ENCODE measurements at places on chromosomes 2 and 18. TPM values are rescaled to one million over a fixed set of nuclear protein-coding genes. Genes with fewer than 3 reads are reported as not detected.

DNA sequence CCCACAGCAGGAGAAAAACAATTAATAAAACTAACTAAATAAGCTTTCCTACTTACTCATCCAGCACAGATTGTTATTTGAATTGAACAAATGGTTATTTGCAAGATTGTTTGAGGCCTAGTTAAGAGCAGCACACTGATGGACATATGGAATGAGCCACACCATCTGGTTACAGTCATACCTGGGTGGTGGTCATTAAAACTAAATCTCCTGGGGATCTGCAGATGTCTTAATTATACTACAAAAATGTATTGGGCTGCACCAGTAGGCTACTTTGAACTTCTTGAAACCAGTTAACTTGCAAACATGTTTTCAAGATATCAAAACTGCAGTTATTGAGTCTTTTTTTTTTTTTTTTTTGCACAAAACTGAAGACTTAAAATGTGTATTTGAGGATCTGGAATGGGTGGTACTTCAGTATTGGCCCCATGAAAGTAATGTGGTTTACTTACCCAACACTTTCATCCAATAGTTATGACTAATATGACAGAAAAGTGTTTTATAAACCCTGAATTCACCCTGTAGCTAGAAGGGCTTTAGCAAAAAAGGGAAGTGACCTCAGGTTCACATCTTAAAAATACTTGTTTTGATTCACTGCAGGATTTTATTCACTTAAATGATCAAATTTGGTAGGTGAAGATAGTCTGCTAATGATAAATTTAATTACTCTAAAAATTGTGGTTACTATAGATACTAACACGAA, 10.8 kb downstream of the AGFG1 start:
- H3K4me1 ChIP-seq = peaks cover 71% of the 10 kb centered on the region
- H3K36me3 ChIP-seq = no peaks in the 10 kb centered on the region
- no peak overlapping the region for H3K27ac ChIP-seq
- H3K27me3 ChIP-seq = no peaks in the 10 kb centered on the region

TSGA10 gene
- total RNA-seq = 22.6 TPM

CERKL gene
- total RNA-seq = 0.11 TPM

GRCh38 chr2:235537587-235537986, 43.7 kb downstream of the AGAP1 start:
- no peaks in the 10 kb centered on the region for H3K36me3 ChIP-seq
- no peak overlapping the region for H3K4me3 ChIP-seq
- DNase-seq = no peak

DNA sequence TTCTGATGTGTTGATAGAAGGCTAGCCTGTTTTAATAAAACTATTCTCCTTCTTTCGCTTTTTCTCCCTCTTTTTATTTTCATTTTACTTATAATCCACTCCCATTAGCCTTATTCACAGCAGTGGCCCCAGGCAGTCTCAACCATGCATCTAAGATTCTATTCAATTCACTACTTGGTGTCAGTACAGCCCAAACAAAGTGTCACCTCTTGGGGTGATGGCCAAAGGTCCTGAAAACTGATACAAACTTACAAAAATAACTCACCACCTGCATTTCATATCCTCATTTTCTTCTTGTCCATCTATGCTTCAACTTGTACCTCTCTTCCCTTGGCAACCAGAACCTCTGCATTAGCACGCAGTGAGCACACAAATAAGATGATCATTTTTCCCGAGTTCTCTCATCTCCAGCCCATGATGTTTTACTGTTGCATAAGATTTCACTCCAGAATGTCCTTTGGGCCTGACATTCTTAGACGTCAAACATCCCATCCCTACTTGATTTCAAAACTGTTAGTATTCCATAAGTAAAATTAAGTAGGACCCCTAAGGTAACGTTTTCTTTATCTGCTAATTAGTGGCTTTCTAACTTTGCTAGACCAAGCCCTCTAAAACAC, 559.3 kb upstream of the TNP1 start:
- no peaks in the 10 kb centered on the region for H3K36me3 ChIP-seq
- no peak overlapping the region for H3K27ac ChIP-seq
- DNase-seq = no peak
- no peak overlapping the region for H3K4me3 ChIP-seq
- no peaks in the 10 kb centered on the region for H3K4me1 ChIP-seq
- no peaks in the 10 kb centered on the region for H3K27me3 ChIP-seq

GRCh38 chr2:8877332-8877731, 39.9 kb upstream of the KIDINS220 start:
- no peaks in the 10 kb centered on the region for H3K4me1 ChIP-seq
- H3K4me3 ChIP-seq = no peak overlapping the region
- H3K27ac ChIP-seq = no peak overlapping the region
- no peaks in the 10 kb centered on the region for H3K27me3 ChIP-seq
- DNase-seq = no peak
- H3K36me3 ChIP-seq = no peaks in the 10 kb centered on the region

GRCh38 chr2:173130496-173131465, 55.1 kb downstream of the MAP3K20 start:
- H3K4me3 ChIP-seq = no peak overlapping the region
- no peaks in the 10 kb centered on the region for H3K27me3 ChIP-seq
- peaks cover 5% of the 10 kb centered on the region for H3K4me1 ChIP-seq
- no peaks in the 10 kb centered on the region for H3K36me3 ChIP-seq

DNA sequence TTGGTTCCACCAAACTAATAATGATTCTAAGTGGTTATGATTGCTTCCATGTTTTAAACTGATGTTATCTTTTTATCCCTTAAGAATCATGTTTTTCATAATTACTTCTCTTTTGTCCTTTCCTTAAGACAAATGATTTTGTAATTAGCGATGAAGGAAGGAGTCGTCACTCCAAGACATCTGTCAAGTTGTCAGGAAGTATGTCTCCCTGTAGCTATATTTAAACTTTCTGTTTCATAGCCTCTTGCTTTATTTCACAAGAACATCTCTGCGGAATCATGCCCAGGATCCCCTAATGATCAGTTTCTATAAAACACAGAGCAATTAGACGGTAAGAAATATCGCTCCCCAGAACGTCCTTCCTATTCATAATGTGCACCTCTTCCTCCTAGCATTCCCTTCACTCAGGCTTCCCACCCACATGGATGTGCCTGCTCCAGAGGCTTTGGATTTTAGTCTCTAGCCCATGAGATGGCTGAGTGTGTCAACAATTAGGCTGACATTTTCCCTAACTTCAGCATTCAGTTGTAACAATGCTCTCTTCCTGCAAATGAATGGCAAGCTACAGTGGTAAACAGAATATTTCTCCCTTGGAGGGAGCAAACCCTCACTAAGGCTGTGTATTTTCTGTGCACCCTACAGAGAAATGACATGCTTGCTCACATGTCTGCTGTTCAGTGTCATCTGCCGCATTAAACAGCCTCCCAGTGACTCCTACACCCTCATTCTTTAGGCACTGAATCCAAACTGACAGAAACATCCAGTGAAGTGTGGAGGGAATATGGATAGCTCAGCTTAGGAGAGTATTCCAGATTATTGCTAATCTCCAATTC, 879.6 kb upstream of the CELF4 start:
- H3K4me3 ChIP-seq = no peak overlapping the region
- DNase-seq = no peak
- H3K36me3 ChIP-seq = no peaks in the 10 kb centered on the region
- H3K27ac ChIP-seq = no peak overlapping the region
- H3K4me1 ChIP-seq = no peaks in the 10 kb centered on the region

EMILIN1 gene
- 0.81 TPM for total RNA-seq

MYCN gene
- 0.15 TPM for total RNA-seq

DNA sequence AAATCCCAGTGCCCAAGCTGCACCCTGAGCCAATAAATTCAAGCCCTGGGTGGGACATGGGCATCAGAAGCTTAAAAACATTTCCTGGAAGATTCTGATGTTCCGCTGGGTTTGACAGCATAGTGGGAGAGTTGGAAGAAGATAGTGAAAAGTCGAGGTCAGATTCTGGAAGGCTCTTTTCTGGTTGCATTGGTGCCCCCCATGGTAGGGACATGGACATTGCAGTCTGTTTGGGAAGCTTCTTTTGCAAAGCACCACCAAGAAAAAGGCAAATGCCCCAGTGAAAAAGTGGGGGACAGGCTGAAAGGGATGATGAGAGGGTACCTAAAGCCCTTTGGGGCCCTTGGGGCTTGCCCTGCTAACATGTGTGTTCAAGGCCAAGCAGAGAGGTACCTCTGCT, 21.0 kb downstream of the MERTK start:
- H3K4me1 ChIP-seq = no peaks in the 10 kb centered on the region
- DNase-seq = no peak
- H3K27ac ChIP-seq = no peak overlapping the region
- no peaks in the 10 kb centered on the region for H3K36me3 ChIP-seq

DNA sequence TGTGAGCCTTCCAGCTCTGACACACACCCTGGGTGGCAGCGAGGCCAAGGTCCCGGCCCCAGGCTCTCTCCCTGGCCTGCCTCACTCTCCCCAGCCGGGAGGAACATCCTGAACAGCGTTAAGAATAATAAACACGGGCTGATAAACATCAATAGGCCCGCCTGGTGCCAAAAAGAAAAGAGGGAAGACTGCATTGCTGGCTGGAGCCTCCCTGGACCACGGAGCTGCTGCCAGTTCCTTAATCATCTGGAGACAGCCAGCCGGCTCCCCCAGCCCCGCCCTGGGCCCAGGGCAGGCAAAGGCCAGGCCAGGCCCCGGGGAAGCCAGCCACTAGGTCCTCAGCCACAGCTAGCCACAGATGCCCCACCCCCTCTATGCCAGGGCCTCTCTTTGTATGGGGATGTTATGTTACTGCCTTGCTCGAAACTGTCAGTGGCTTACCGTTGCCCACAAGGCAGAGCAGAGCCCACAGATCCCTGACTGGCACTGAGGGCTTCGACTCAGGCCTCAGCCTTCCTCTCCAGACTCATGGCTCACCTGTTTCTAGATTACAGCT, 293.7 kb downstream of the DYSF start:
- H3K4me1 ChIP-seq = no peaks in the 10 kb centered on the region
- H3K27me3 ChIP-seq = no peaks in the 10 kb centered on the region
- H3K27ac ChIP-seq = no peak overlapping the region
- no peak overlapping the region for H3K4me3 ChIP-seq
- no peak for DNase-seq
